Muscle of leg (tissue), 16 donors: ENCODE measurements at places on chromosomes 11 and 22. TPM values are rescaled to one million over a fixed set of nuclear protein-coding genes. Genes with fewer than 3 reads are reported as not detected.

MPZL2 gene
- total RNA-seq, result 0.40 TPM

FOLR1 gene
- total RNA-seq, result 3.6 TPM

- no peak overlapping the region for H3K27ac ChIP-seq
- H3K4me1 ChIP-seq, result no peaks in the 10 kb centered on the region
- H3K36me3 ChIP-seq, result peaks cover 5% of the 10 kb centered on the region
- H3K27me3 ChIP-seq, result no peaks in the 10 kb centered on the region
- DNase-seq, result no peak
Measured at GRCh38 chr11:78446210-78446609, 28.6 kb upstream of the GAB2 start.

LUZP2 gene
- 3.6 TPM for total RNA-seq

NLRP10 gene
- not detected for total RNA-seq

GRCh38 chr11:65427691-65428577 is 5.3 kb downstream of the NEAT1 start:
- H3K27ac ChIP-seq, result peak overlapping the region; percentile 29
- no peak for DNase-seq
- peaks cover 42% of the 10 kb centered on the region for H3K4me1 ChIP-seq
- no peaks in the 10 kb centered on the region for H3K27me3 ChIP-seq
- H3K4me3 ChIP-seq, result no peak overlapping the region

- H3K27me3 ChIP-seq, result no peaks in the 10 kb centered on the region
- no peaks in the 10 kb centered on the region for H3K36me3 ChIP-seq
- no peak overlapping the region for H3K4me3 ChIP-seq
- DNase-seq, result no peak
- no peaks in the 10 kb centered on the region for H3K4me1 ChIP-seq
- no peak overlapping the region for H3K27ac ChIP-seq
Measured at GRCh38 chr22:48618326-48618725, 1209.3 kb downstream of the BRD1 start.

GRCh38 chr11:66529069-66529468 is 16.8 kb downstream of the ZDHHC24 start:
- DNase-seq, result no peak
- no peak overlapping the region for H3K4me3 ChIP-seq
- no peaks in the 10 kb centered on the region for H3K27me3 ChIP-seq
- no peak overlapping the region for H3K27ac ChIP-seq
- H3K4me1 ChIP-seq, result no peaks in the 10 kb centered on the region

GRCh38 chr11:99279266-99279665 is 258.5 kb downstream of the CNTN5 start:
- H3K36me3 ChIP-seq, result no peaks in the 10 kb centered on the region
- no peaks in the 10 kb centered on the region for H3K27me3 ChIP-seq
- H3K4me3 ChIP-seq, result no peak overlapping the region

GRCh38 chr11:58562375-58562800 is 13.3 kb downstream of the LPXN start:
- no peak overlapping the region for H3K27ac ChIP-seq
- no peak for DNase-seq
- no peak overlapping the region for H3K4me3 ChIP-seq
- H3K4me1 ChIP-seq, result no peaks in the 10 kb centered on the region
- H3K27me3 ChIP-seq, result no peaks in the 10 kb centered on the region

DNA sequence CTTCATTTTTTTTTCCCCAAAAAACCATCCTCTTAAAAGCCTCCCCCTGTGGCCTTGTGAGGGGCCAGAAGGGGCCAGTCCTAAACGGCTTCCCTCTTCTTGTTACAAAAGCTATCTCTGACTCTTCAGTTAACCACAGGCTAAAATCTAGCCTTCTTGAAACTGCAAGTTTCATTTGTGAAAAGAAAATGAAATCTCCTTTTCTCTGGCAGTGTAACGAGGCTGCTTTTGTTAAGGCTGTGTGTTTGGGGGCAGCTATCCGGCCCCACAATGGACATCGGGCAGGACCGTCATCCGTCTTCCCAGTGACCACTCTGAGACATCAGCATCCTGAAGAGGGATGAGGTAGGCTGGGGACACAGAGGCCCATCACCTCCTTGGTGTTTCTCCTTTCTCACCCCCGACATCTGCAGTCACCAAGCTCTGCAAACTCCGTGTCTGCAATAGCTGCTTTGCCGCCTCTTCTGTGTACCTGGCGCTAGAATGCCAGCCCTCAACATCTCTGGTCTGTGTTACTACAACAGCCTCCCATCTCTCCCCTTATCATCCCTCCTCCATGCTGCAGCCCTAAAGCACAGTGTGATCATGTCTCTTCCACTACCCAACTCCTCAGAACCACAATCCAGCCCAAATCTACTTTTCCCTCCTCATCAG is 94.0 kb downstream of the RCN1 start:
- H3K4me3 ChIP-seq, result no peak overlapping the region
- H3K4me1 ChIP-seq, result peaks cover 10% of the 10 kb centered on the region
- H3K36me3 ChIP-seq, result no peaks in the 10 kb centered on the region
- no peaks in the 10 kb centered on the region for H3K27me3 ChIP-seq
- peak; percentile 49 for DNase-seq
- H3K27ac ChIP-seq, result no peak overlapping the region

- no peaks in the 10 kb centered on the region for H3K36me3 ChIP-seq
- no peak overlapping the region for H3K27ac ChIP-seq
- no peaks in the 10 kb centered on the region for H3K4me1 ChIP-seq
Measured at GRCh38 chr11:59857439-59858434, 8.6 kb downstream of the TCN1 start.

- no peak overlapping the region for H3K4me3 ChIP-seq
- peaks cover 25% of the 10 kb centered on the region for H3K4me1 ChIP-seq
- no peak for DNase-seq
Measured at GRCh38 chr22:46596032-46596441, 24.1 kb upstream of the GRAMD4 start.

- peaks cover 5% of the 10 kb centered on the region for H3K36me3 ChIP-seq
- no peak overlapping the region for H3K27ac ChIP-seq
Measured at GRCh38 chr11:34907934-34908593, 8.1 kb downstream of the APIP start.

CALCA gene
- not detected for total RNA-seq
